ENCODE measurements at places on chromosomes 4 and X. TPM values are rescaled to one million over a fixed set of nuclear protein-coding genes. Genes with fewer than 3 reads are reported as not detected.

Gene GAGE13
- not detected for polyA plus RNA-seq

Gene MMRN1
- polyA plus RNA-seq: 38.3 TPM

GRCh38 chrX:17292111-17292527, 82.9 kb upstream of the NHS start:
- peak; percentile 19 for DNase-seq

Gene SYN1
- 5.3 TPM for polyA plus RNA-seq

DNA sequence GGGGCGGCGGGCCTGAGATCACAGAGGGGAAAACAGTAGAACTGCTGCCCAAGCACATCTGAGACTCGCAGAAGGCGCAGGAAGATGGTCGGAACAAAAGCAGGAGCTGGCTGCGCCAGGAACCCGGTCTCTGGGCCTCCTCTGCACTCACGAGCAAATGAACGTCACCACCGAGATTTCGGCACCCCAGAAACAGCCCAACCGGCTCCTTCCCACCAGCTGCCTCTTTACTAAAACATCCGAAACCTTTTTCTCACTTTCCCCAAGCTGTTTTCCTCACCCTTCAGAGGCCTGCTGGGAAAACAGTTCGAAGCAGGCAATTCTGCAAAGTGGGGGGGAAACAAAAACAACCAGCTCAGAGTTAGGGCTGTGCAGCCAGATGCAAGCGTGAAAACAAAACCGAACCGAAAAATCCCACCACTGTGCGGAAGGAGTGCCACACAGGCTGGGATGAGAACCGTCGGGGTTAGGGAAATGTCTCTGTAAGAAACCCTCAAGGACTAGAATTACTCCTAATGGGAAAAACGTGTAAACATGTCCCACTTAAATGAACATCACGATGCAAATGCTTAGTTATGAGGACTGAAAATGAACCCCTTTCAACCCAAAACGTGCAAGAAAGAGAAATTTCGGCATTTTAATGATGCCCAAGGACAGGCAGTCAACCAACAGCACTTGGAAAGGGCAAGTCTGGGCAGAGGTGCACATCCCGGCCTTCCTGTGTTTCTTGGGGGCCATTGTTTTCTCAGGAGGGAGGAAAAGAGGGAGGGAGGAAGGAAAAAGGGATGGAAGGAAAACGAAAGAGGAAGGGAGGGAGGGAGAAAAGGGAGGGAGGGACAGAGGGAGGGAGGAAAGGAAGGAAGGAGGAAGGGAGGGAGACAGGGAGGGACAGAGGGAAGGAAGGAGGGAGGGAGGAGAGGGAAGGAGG, 15.8 kb downstream of the DHRSX start:
- no peak for DNase-seq

- DNase-seq: no peak
Measured at GRCh38 chrX:94256396-94256795, 582.4 kb downstream of the FAM133A start.

- no peak for DNase-seq
Measured at GRCh38 chr4:113941836-113942235, 37.6 kb downstream of the ARSJ start.

Gene ENPEP
- polyA plus RNA-seq: 37.8 TPM

DNA sequence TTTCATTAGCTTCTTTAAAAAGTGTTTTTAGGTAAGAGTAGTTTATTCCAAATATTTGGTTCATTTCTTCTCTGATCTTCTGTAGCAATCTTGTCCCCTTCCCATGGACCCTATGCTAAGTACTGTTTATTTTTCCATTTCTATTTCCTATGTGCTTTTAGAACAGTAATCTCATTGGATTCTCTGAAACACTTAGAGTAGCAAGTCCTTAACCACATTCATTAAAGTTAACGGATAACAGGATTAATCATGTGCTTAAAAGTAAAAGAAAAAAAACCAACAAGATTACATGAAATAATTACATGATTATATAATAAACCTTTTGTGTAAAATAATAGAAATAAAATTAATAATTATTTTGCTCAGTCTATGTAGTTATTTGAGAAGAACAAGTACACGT, 929.7 kb downstream of the C4orf33 start:
- no peak for DNase-seq

GRCh38 chrX:70096052-70096451, 33.8 kb downstream of the OTUD6A start:
- no peak for DNase-seq

- no peak for DNase-seq
Measured at GRCh38 chr4:137678796-137679195, 146.5 kb upstream of the PCDH18 start.

GRCh38 chr4:108152980-108153379, 15.8 kb downstream of the LEF1 start:
- DNase-seq: no peak

Gene PSAPL1
- polyA plus RNA-seq: 0.09 TPM

Gene DCAF4L1
- 0.21 TPM for polyA plus RNA-seq

Gene FABP2
- not detected for polyA plus RNA-seq

Gene PPEF2
- polyA plus RNA-seq: 0.06 TPM

Gene ARX
- 0.26 TPM for polyA plus RNA-seq

Gene ADH5
- polyA plus RNA-seq: 308 TPM

GRCh38 chr4:56979421-56980072, 851 bp downstream of the POLR2B start:
- no peak for DNase-seq

DNA sequence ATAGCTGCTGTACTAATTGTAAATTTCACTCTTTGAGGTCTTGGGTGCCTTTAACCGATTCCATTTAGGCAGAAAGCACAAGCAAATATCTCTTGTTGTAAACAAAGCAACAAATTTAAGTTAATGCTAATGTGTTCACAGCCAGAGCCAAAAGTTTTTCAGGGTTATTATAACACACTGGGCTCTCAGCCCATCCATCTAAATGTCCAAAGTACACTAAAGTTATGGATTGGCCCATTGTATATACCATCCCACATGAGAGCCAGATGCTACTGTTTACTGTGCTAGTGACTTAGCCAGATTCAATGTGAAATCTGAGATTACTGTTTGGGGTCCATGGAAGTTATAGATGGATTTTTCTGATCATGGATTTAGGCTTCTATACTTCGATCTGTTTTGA, 186.7 kb downstream of the LARP7 start:
- no peak for DNase-seq

Gene SERPINA7
- not detected for polyA plus RNA-seq

GRCh38 chr4:152044331-152045036, 283.7 kb upstream of the GATB start:
- no peak for DNase-seq

Gene SCRG1
- polyA plus RNA-seq: 0.22 TPM

DNA sequence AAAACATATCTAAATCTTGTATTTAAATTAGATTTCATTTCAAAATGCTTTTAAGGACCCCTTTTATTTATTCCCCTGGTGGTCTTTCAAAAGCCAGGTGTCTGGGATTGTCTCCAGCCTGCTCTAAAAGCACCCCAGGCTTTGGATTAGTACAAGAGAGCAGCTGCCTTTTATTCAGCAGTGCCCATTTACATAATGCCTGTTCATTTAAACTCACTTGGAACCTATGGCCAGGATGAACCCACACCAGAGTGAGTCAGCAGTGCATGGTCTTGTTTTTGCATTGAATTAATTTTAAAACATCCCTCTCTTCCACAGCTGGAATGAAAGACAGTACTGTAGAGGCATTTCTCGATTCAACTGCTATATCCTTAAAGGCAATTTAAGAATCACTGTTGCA, 64.1 kb upstream of the TENM3 start:
- no peak for DNase-seq

Gene NAP1L5
- polyA plus RNA-seq: 13.5 TPM

Gene IL2
- not detected for polyA plus RNA-seq

DNA sequence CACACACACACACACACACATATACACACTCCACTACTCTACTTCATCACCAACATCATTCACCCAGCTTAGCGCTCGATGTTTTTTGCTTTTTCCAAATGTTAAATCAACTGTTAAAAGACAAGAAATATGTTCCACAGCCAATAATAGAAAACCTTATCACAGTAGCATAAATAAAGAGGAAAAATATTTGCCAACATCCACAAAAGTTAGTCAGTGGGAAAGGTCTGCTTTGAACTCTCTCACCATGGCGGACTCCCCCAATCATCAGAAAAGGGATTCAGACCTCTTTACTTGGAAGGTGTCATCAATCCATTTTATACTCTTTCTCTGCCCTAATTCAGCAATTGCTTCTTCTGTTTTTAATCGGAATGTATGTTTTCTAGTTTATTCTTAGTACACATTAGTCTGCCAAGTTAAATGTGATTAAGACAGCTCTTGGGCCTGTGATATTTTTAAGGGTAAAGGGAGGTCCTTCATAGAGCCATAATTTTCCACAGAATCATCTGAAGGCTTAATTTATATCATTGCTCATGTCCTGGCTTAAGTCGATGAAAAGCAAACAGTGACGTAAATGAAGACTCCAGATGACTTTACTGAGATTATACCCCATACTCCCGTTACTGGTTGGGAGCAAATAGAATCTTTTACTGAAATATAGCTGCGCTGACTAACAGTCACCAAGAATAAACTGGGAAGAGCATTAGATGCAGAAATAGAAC, 29.7 kb upstream of the LGI2 start:
- peak; percentile 29 for DNase-seq

Gene NWD2
- 0.03 TPM for polyA plus RNA-seq

- no peak for DNase-seq
Measured at GRCh38 chr4:161404346-161405110, 759.3 kb downstream of the FSTL5 start.

GRCh38 chr4:107931775-107932321, 499 bp downstream of the CYP2U1 start:
- DNase-seq: peak; percentile 3

DNA sequence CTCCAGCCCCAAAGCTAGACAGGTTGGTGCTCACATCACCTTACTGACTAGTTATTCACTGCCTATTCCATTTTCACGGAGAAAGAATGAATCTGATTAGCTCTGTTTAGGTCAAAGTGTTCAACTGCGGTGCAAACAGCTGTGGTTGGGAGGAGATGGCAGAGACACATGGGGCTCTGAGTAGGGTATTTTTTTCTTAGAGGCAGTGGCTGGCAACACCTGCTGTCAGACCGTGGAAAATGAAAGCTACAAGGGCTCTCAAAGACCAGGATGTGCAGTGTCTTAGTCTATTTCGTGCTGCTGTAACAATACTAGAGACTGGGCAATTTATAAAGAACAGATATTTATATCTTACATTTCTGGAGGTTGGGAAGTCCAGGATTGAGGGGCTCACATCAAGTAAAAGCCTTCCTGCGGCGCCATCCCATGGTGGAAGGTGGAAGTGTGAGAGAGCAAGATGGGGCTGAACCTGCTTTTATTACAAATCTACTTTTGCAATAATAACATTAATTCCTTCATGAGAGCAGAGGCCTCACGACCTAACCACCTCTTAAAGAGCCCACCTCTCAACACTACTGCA, 10.6 kb downstream of the NYX start:
- no peak for DNase-seq

Gene MAOA
- polyA plus RNA-seq: 43.4 TPM

- DNase-seq: no peak
Measured at GRCh38 chr4:172546782-172547181, 621.8 kb upstream of the GALNT7 start.

Gene NPY2R
- polyA plus RNA-seq: 0.12 TPM

DNA sequence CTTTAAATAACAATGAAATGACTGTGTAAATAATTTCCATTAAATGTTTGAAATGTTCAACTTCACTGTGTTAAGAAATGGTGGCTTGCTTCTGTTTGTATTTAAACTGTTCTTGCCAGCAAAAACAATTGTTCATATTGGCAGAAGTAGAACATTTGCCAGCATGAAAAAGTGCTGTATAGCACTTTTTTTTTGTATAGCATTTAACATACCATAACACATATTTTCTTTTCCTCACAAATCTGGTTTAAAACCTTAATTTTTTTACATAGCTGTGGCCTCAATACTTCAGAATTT, 94.1 kb downstream of the COX18 start:
- DNase-seq: no peak

DNA sequence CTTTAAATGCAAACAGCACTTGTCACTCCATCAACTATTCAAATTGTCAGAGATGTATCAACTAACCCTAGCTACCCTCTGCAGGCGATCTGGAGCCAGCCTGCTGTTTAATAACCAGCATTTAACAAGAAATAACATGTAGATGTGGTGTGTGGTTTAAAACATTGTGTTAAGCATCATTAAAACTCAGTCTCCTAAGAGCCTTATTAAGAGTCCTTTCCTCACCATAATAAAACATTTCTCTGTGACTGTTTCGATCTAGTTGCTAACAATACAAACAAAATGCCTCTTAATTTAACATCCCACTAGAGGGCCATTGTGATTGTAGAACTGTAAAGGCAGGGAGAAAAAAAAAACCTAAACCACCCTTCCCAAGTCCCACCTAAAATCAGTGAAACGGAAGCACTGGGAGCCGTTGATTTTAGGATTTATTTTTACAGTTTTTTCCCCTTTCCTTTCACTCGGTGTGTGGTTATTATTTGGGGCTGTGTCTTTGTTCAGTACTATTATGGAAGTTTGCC, 708.6 kb downstream of the C4orf33 start:
- no peak for DNase-seq

Gene ATP8A1
- polyA plus RNA-seq: 19.1 TPM

DNA sequence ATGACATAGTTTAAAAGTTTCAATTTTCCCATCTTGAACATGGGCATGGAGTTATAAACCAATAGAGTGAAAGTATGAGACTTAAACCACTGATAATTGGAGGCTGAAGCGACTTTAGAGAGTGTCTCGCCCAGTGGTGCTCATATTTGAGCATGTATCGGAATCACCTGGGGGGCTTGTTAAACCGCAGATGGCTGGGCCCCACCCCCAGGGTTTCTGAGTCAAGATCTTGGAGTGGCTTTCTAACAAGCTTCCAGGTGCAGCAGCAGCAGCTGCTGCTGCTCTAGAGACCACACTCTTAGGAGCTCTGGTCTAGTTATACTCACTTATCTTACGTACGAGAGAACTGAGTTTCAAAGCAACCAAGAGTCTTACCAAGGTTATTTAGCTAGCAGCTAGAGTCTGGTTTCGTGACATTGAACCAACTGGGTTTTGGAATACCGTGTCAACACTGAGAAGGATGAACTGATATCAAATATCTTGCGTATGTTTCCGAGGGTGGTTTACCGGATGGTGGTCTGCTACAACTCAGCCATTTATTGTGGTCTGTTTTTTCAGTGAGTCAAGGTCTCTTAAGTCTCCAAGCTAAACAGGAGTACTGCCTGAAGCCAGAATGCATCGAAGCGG, 5.9 kb downstream of the PHEX start:
- DNase-seq: no peak

Gene FAT4
- 69.6 TPM for polyA plus RNA-seq

All from right lung (tissue), 10 donors.